ENCODE measurements at places on chromosomes 11 and 22.

DNA sequence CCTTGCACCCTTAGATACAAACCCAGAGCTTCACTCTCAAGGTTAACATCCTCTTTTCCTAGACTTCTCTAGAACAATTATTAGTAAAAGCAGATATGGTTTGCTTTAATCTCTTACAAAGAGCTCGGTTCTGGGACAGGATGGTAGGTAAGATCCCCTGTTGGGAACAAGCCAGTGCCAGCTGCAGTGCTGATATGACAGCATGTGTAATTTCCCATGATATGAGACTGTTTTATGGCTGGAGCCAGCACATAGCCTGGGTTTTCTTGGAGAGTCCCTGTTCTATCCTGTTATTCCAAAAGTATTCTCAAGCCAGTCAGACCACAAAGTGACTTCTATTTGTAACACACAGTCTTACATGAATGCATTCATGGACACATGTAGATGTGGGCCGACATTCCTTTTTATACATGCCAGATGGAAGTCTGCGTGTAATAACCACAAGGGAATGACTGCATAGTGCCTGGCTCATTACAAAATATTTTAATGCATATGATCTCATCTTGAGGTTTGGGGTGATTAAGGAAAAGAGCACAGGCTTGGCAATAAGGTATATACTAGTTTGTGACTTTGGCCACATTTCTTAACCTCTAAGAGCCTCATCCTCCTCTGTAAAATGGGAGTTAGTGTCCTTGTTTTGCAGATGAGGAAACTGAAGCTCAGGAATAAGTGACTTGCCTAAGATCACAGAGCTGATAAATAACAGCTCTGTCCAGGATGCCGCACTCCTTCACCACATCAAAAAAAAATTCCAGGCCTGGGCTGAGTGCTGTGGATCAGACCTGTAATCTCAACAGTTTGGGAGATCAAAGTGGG lies 21.8 kb downstream of the CLMP start:
- DNase-seq = peak; percentile 98

GRCh38 chr11:66317723-66318599 lies 1.1 kb upstream of the CD248 start:
- DNase-seq = peak; percentile 78

DNA sequence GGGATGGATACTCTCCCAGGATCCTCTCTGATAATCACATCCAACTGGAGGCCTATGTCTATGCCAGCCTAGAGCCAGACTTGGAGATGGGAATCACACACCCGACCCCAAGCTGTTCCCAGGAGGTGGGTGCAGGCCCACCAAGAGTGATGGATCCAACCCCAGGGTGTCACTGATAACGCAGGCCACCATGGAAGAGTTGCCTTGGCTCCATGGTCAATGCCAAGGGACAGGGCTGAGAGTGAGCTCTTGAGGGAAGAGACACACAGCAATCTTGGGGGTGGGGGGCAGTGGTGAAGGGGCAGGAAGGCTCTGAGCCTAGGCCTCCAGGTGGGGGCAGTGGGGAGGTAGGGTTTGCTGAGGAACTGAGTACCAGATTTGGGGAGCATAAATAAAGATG lies 16.9 kb downstream of the TUB start:
- DNase-seq = no peak

GRCh38 chr11:111911563-111912401 lies at the start of gene CRYAB:
Gene CRYAB, minus strand, starts transcription at chr11:111911770. Its CDS starts 46 bp downstream, at chr11:111911724.
- DNase-seq = peak; percentile 79

DNA sequence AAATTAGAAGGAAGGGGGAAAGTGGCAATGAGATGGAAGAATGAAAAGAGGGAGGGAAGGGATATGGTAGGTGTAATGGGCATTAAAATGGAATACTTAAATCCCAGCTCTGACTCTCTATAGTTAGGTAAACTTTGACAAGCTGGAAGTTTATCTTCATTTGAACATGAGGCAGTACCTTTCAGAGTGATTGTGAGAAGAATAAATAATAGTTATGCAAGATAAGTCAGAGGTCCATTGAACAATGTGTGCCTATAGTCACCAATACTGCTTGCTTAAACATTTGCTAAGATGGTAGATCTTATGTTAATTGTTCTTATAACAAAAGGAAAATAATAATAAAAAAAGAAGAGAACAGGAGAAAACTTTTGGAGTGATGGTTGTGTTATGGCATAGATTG lies 545.8 kb upstream of the CCDC90B start:
- no peak for DNase-seq

DNA sequence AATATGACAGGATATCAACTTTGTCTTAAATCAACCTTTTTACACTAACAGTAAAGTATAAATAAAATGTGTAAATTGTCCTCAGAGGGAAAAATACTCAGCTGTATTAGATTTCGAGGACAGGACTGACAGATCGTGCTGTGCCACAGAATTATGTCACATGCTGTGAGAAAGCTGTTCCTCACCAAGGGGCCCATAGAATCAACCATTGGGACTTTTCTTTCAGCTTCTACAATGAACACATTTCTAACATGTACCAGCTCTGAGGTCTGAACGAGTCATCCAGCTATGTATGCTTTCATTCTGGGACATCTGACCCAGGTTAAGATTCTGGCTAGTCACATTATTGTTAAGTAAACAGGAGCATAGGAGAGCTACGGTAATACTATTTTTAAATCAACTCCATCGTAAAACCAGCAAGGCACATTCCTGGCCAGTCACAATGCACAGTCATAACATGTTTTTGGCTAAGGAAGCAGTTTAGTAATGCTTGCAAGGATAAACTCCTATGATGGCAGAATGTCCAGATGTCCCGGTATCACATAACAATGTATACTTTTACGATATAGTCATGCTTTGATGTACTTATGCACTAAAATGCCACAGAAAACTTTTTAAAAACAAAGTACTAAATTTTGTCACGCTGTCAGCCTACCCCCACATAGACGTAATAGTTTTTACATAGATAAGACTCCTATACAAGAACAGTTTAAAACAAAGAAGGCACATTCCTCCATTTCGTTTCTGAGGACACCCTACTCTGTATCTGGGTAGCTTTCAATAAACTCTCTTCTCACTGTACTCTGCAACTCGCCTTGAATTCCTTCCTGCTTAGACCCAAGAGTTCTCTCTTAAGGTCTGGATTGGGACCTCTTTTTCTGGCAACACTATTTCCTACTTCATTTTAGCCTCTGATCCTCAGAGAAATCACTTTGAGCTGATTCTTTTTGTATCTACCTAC lies 27.4 kb downstream of the ZNF214 start:
- peak; percentile 84 for DNase-seq

- DNase-seq = peak; percentile 75
Observed at GRCh38 chr11:112656772-112657428, 304.3 kb upstream of the NCAM1 start.

- no peak for DNase-seq
Observed at GRCh38 chr11:133844217-133844616, 1.1 kb downstream of the SPATA19 start.

- no peak for DNase-seq
Observed at GRCh38 chr11:1350086-1350725, 39.5 kb upstream of the BRSK2 start.

DNA sequence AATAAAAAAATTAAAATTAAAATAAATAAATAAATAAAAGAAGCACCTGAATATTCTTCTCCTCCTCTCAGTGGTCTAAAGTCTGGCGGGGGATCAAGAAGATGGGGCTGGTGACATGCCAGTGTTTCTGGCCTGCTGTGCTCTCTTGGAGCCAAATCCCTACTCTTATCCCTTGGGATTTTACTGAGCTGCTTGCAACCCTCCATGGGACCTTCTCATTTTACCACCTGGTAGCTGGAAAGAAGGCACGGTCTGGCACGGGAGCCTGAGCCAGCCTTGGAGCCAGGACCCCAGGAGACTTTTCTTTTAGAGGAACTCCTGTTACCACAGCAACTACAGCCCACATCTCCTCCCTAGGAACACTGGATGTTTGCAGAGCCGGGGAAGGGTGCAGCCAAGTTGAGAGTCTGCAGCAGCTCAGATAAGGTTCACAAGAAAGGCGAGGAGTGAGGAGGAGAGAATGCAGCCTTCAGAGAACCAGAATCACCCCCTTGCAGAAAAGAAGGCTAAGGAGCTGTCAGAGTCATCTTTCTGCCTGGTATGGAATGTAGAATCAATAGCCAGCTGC lies 21.4 kb downstream of the CD6 start:
- DNase-seq = no peak

DNA sequence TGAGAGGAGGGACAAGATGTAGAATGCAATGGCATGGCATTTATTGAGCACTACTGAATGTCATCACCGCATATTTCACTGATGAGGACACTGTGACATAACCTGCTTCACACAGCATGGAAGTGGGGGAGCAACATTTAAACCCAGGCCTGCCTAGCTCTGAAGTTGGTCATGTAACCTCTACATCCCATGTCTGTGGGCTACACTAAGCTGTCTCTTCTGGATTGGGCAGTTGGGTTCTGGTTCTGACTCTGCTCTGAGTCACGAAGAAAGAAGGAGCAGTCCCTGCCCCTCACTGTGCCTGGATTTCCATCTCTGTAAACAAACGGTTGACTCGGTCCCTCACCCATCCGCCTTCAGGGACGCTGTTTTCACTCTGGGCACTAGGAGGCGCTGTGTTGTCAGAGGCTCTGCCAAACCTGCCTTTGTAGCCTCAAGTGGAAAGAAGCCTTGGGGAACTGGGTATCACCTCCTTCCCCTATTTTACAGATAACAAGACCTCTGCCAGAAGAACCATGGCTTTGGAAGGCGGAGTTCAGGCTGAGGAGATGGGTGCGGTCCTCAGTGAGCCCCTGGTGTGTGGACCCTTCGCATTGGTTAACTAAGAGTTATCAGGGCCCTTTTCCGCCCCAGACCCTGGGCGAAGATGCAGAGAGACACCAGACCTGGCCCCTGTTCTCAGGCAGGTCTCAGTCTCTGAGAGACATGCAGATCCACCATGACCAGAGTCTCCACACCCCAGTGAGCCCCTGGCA lies 12.7 kb upstream of the ARHGEF17 start:
- DNase-seq = peak; percentile 93

GRCh38 chr11:37394236-37394870 lies 796.3 kb upstream of the RAG2 start:
- no peak for DNase-seq

GRCh38 chr22:44516841-44517240 lies 18.8 kb upstream of the RTL6 start:
- no peak for DNase-seq

DNA sequence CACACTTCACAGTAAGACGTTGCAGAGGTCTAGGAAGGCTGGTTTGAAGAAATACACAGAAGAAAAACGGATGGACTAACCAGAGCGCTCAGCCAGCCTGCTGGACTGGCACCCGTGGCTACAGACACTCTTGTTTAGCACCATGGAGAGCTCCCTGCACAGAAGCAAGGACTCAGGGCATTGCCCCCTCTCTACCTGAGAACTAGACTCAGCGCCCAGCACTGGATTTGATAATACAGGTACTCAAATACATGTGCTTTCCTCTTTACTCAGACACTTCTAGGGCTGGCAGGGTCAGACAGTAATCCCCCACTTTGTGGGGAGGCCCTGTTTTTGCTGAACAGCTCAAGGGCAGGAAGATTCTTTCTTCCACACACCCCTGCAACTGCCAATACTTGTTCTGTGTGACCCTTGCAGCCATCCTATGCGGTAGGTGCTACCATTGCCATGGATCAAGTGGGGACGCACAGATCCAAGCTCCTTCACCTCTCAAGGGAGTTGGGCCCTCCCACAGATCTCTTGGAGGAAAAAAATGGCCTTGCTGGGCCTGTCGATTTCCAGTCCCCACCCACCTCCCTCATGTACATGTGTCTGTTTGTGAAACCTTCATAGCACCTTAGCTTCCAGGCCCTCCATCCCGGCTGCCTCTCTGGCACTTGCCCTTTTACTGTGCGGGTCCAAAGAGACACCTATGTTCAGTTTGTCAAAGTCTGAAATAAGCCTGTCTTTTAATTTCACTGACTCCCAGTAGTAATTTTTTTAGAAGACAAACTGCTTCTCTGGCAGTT lies 5.1 kb upstream of the P2RX6 start:
- DNase-seq = peak; percentile 38

- DNase-seq = no peak
Observed at GRCh38 chr22:47563406-47564157, 801.1 kb downstream of the TBC1D22A start.

- DNase-seq = no peak
Observed at GRCh38 chr11:116510166-116510565, 262.6 kb downstream of the BUD13 start.

DNA sequence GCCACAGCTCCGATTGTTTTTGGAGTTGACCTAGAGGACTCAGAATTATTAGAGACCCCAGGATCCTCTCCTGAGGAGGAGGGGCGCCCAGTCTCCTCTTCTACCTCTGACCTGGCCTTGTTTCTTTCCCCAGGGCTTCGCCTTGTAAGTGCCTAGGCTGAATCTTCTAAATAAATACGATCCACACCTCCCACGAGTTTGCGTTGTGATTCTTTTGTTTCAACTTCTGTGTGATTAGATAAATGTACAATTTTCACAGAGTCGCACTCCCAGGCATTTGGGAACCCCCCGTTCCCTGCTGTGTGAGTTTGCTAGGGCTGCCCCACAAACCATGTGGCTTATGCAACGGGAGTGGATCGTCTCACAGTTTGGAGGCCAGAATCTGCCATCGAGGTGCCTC lies 1.2 kb downstream of the KRTAP5-8 start:
- DNase-seq = no peak

- DNase-seq = peak; percentile 84
Observed at GRCh38 chr22:42937164-42937843, 77.6 kb downstream of the PACSIN2 start.

DNA sequence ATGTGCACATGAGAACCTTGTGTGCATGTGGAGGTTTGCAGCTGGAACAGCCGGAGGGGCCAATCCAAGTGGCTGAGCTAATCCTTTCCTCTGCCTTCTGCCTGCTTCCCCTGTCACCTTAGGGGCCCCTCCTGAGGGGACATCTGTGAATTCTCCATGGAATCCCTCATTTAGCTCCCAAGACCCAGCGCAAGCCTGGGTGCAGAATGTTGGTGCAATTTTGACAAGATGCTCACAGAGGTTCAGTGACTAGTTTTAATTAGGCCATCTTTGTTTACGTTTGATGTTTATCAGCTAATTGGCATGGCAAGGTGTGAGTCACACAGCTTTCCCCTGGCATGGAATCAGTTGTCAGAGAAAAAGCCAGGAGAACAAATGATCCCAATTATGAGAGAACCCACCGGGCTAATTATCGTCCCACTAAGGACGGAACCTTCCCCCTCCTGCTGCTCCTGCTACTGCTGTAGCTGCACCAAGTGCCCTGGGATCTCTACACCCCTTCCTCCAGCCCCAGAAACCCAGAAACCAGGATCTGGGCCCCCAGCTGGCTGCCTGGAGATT lies 63.6 kb upstream of the PAX6 start:
- no peak for DNase-seq

GRCh38 chr11:87432022-87432421 lies 394.3 kb downstream of the TMEM135 start:
- peak; percentile 66 for DNase-seq

- no peak for DNase-seq
Observed at GRCh38 chr11:100675115-100675650, 11.9 kb upstream of the ARHGAP42 start.

GRCh38 chr11:79232346-79232745 lies 208.5 kb downstream of the TENM4 start:
- DNase-seq = no peak
